ENCODE measurements at places on chromosomes 1 and 21.

GRCh38 chr1:187513190-187513589, 684.4 kb downstream of the PLA2G4A start:
- DNase-seq, result peak; percentile 29

DNA sequence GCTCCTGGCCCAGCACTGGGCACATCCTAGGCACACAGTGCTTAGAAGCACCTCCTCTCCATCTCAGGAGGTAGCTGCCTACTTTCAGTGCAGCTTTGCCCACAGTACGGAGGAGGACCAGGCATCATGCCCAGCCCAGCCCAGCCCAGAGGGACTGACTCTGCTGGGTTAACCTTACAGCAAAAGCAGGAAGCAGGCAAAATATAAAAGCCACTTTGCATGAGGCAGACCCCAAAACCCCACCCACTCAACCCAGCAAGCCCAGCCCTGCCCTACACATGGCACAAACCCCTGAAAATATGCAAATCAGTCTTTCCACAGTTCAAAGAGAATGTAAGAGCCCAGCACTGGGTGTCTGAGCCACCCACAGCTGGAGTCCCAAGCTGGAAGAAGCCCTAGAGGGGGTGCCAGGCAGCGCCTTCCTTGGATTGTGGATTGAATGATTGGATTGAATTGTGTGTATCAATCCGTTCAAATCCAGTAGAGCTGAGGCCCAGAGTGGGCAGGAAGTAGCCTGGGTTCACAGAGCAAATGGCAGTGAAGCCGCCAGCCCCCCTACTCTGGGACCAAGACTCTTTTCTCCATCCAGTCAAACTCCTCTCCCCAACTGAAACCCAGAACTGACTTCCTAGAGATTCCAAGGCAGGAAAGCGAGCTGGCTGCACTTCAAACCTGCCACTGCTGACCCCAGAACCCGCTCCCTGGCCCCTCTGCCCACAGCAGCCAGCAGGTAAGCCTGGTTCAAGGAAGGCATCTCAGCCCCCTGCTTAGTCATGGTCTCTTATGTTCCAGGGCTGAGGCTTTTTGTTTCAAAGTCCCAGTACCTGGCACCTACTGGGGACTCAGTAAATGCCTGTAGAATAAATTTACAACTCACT, 117.7 kb downstream of the LACTBL1 start:
- DNase-seq, result no peak

DNA sequence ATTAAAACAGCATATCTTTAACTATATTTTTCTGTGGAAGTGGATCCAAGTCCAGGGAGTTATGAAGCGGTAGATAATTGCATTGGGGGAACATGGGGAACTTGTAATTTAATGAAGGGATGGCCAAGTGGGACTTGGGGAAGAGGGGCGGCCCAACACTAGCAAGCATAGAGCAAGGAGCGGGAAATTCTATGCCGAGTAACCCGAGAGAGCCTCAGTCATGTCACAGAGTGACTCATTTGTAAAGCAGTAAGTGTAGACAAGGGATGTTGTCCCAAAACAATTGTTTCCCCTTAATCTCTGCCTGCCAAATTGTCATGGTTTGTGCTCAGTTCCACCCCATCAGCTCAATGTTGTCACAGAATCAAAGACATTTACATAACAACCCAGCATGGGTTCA, 620.1 kb downstream of the AJAP1 start:
- no peak for DNase-seq

GRCh38 chr1:86788300-86789206, 84.2 kb downstream of the SH3GLB1 start:
- DNase-seq, result peak; percentile 94

GRCh38 chr1:10629091-10629815, 154.5 kb downstream of the PEX14 start:
- no peak for DNase-seq

GRCh38 chr1:179921472-179921871, 33.1 kb upstream of the CEP350 start:
- DNase-seq, result no peak

DNA sequence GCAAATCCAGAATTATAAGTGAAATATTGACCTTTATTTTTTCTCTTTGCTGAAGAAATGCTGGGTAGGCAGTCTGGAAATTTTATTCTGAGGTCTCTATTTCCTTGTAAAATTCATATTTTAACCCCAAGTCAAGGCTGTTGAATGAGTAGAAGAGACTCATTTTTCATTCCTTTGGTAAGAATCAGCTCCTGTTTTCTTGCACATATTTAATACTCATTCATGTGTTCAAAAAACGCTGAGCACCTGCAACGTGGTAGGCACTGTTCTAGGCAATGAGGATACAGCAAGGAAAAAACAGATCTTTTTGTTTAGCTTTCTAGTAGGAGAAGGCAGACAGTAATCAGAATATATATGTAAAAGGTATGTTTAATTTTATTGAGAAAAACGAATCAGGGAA, 1.5 kb downstream of the PRKAA2 start:
- DNase-seq, result no peak

DNA sequence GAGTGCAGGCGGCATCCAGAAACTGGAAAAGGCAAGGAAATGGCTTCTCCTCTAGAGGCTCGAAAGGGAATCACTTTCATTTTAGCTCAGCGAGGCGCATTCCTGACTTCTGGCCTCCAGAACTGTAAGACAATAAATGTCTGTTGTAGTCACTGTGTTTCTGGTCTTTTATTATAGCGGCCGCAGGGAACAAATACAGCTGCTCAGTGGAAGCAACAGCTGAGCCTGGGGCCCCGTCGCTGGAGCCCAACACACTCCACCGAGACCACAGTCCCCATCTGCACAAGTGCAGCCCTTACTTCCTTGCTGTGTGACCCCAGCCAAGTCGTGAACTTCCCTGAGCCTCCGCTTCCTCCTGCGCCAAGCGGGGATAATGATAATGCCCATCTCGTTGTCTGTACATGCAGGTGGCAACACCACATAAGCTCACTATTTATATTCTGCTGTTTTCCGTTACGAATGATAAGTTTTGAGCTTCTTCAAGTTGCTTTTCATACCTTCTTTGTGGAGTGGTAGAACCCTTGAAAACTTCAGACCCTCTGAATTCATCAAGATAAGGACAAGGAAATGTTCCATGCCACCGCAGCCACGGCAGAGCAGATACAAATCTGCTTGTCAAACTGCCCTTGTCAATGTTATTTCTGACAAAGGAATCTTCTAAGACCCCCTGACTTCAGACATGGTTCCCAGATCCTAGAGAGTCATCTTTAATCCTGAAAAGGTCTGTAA, 3.2 kb upstream of the LAPTM5 start:
- no peak for DNase-seq

- DNase-seq, result no peak
Measured at GRCh38 chr1:229336345-229336744, 6.5 kb downstream of the CCSAP start.

- DNase-seq, result no peak
Measured at GRCh38 chr1:66731170-66731865, 20.9 kb upstream of the DYNLT5 start.
